ENCODE measurements at places on chromosomes 3 and 15. TPM values are rescaled to one million over a fixed set of nuclear protein-coding genes. Genes with fewer than 3 reads are reported as not detected.

DNA sequence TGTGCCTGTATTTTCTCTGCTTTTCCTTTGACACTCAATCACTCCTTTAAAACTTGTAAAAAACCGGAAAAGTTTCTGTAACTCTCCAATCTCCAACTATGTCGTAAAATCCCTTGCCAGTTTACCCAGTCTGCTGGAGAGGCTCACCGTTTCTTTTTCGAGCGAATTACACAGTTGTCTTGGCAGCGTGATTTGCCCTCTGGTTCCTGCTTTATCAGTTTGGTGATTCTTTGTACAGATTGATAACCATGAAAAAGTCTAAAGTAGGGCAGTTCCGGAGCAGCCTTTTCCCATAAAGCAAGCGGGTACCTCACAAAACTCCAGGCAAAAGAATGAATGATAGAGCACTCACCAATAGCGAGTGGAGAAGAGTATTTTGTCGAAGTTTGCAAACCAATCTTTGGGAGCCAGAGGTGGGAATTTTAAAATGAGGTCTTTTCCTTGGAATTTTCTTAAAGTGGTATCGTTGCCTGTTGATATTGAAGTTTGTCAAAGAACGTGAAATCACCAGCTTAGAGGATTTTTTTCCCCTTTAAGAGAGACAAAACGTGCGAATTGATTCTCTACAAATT lies at the start of gene TTC23:
Gene TTC23, minus strand, starts transcription at position 312 of the 572 bp plus-strand sequence. CDS start 20,869 bp downstream, outside the sequence.
- DNase-seq: no peak

DNA sequence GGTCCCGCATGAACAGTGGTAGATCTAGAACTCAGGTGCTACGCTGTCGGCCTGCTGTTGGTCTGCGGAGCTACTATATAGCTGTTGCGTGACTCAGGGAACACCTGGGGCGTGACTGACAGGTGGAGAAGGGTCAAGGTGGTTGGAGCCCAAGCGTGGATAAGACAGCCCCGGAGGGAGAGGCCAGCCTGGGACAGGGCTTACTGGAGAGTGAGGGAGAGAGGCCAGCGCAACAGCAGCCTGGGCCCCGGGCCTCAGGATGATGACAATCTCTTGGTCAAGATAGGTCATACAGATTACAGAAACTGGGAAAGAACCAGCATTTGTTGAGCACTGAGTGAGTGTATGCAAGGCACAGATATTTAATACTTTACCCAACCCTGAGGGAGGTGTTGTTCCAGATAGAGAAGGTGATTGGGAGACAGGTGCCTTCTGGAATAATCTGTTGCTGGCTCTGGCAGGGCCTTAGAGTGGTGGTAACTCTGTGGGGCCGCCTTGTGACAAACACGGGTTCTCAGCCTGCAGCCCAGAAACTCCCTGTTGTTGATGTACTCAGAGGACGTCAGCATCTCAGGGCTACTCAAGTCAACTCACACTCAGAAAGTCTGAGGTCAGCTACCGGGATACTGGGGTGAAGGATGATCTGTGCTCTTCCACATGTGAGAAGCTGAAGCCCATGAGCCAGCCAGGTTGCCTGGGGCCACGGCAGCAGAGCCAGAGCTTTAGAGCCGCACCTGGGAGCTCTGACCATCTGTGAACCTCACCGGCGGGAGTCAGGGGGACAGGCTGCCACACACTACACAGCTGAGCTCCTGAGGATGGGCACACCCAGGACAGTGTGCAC lies 265.4 kb upstream of the HES1 start:
- no peak for DNase-seq

PTX3 gene
- total RNA-seq: 51.8 TPM

MKRN3 gene
- total RNA-seq: not detected

DNA sequence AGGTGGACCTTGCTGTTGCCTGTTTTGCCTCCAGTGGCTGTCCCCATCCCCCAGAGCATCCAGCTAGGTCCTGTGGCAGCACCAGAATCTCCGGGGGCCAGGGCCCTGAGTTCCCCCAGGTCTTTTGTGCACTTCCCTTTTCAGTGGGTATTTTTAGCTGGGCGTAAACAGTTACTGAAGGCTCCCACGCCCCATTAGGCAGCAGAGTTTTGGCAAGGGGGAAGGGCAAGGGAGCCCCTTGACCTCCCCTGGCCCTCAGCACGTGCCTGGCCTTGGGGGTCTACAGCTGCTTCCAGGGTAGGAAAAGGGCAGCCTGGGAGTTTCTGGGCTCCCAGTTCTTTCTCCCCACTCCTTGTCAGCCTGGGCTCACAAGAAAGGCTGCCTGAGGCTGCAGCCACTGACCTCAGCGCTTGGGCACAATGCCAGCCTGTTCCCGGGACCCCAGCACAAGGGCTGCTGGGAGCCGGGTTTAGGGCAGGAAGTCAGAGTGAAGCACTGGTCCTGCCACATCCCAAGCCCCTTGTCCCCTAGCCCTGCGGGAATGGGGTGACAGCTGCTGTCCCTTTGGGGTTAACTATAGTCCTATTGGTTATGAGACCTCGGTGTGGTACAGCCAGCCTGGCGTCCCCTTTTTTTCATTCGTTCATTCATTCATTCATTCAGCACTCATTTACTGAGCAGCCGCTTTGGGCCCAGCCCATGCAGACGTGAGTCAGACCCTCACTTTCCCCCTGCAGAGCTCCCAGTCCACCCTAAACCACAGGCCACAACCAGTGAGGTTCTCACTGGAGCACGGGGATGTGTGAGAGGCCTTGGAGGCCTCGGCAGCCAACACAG lies 8.4 kb downstream of the CSK start:
- peak; percentile 92 for DNase-seq

All from osteocyte (in vitro differentiated cells).